Activated CD4-positive, alpha-beta memory T cell treated with anti-CD3 and anti-CD28 coated beads, Interleukin-2, amount 10 ng/mL, durations not matched to agents 7 days and 5 days (primary cell): ENCODE measurements at places on chromosomes 6 and 20.

DNA sequence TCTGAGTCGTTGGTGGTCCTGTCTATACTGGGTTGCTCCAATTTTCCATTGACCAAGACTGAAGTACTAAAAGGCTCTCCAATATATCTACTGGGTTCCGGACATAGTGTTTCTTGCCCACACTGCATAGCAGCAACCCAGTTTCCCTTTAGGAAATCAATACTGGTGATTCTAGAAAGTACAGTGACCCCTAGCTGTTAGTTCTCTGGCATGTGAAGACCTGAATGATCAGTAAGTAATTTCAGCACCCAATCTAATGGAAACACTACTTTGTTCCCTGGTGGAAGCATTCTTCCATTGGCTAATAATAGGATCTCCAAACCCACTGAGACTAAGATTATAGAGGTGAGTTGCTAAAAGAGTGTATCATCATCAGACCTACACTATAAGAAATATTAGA lies 40.8 kb upstream of the STMND1 start:
- no peak for DNase-seq

DNA sequence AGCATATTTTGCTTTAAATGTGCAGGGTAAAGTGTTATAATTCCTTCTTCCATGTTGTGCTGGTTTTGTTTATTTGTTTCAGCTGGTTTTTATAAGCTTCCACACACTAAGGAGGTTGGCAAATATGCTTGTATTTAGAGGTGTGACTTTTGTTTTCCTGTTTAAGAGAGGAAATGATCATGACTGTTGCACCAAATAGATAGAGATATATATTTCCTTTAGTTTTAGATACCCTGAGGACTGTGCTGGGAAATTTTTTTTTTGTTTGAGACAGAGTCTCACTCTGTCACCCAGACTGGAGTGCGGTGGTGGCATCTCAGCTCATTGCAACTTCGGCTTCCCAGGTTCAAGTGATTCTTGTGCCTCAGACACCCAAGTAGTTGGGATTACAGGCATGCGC lies 5.8 kb downstream of the TBPL1 start:
- no peak for DNase-seq

DNA sequence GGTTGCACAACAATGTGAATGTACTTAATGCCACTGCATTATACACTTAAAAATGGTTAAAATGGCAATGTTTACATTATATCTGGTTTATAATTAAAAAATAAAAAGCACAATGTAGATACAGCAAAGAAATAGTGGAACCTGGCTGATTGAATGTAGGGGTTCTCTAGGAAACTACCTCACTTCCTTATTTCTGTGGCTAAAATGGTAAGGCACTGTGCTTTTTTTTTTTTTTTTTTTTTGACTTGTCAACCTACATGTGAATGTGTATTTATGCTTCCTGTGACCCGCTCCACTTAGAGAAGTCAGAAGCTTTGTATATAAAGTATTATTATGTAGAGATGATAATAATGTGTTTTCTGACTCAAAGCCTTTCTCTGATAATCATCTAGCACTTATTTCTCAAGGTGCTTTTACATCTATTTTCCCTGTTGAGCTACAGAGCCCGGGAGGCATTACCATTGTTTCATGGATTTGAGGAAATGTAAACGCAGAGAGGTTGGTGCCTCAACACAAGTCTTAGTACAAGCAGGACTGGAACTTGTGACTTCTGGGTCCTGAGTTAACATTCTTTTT lies 55.0 kb downstream of the SOX4 start:
- no peak for DNase-seq

- no peak for DNase-seq
Observed at GRCh38 chr6:167245591-167245990, 45.5 kb upstream of the UNC93A start.

GRCh38 chr20:16417001-16417400 lies 156.2 kb downstream of the KIF16B start:
- DNase-seq, result no peak

- DNase-seq, result no peak
Observed at GRCh38 chr6:129140526-129140925, 257.6 kb downstream of the LAMA2 start.
